Body of pancreas (tissue), 4 donors: ENCODE measurements at places on chromosomes 2 and 18.

GRCh38 chr2:5915881-5916310, 223.7 kb downstream of the SOX11 start:
- peak; percentile 41 for DNase-seq

GRCh38 chr2:134190807-134191203, 63.1 kb upstream of the MGAT5 start:
- no peak for DNase-seq

DNA sequence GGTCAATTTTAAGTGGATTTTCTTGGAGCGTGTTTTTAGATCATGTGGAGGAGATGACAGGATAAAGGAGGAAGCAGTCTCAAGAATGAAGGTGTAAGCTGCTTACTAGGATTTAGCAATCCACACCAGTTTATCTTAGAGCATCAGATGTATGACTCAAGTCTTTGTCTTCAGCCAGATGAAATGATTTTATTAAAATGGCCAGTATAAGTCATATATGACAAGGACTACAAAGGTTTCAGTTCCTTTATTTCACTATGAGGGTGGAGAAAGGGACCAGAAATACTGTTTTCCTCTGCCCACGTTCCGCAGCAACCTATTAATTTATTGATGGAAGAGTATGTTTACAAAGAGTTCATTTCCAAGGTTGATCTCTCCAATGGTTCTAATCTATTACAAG, 970.5 kb upstream of the SLC39A10 start:
- no peak for DNase-seq

DNA sequence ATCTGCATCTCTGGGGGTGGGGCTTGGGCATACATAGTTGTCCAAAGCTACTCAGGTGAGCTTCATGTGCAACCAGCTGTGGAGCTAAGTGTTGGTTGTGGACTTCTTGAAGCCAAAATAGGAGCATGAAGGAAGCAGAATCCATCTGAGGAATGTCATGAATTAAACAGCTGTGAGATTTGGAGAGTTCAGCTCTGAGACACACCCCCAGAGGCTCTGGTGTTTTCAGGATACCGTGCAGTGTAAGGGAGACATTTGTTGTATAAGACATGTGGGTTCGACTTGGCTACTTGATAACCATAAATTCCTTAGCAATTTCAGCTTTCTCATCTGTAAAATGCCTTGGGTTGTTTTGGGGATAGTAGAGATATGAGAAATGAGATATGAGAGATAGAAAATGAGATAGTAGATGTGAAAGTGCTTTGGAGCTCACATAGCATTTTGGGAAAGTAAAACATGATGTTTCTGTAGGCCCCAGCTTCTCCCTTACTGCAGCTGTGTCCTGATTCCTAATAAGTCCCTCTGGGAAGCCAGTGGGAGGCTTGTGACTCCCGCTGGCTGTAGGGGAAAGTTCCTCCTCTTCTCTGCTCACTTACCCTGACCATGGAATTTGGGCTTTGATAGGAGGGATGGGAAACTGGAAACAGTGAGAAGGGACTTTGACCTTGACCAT, 50.0 kb downstream of the DPYSL5 start:
- no peak for DNase-seq

DNA sequence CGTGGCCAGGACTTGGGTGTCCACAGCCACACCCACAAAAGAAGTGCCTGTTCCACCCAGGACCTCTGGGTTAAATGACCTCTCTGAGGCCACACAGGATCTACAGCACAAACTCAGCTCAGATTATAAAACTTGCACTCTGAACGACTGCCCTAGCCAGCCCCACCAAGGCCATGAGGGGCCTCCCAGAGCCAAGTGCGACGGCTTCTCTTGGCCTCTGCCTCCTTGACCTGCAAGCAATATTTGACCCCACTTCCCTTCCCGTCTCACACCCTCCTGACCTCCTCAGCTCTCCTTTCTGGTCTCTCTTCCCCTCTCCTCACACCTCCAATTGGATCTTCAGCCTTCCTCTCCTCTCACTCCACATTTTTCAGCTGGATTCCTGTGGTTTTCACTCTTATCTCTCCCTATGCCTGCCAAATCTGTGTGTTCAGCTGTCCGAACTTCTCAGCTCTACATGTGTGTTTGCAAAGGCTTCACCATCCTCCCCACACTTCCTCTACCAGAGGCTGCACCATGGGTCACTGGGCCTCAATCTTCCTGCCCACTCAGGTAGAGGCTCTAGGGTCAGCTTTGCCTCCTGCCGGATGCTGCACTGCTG, 25.3 kb upstream of the STEAP3 start:
- DNase-seq, result peak; percentile 37

DNA sequence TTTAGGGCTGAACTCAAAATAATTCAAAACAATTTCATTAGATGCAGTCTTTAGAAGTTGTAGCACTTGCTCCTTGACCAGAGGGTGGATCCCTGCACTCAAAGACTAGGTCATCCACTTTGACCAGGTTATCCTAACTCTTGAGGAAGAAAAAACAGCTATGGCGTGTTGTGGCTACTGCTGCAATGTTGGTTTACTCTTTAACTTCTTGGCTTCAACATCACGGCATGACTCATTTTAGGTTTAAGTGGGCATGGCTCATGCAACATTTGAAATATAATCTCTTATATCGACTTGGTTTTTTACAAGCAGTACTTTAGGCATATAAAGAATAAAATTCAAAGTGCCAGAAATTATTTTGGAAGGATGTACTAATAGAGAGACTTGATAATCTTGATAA, 35.4 kb downstream of the ANKRD29 start:
- no peak for DNase-seq

DNA sequence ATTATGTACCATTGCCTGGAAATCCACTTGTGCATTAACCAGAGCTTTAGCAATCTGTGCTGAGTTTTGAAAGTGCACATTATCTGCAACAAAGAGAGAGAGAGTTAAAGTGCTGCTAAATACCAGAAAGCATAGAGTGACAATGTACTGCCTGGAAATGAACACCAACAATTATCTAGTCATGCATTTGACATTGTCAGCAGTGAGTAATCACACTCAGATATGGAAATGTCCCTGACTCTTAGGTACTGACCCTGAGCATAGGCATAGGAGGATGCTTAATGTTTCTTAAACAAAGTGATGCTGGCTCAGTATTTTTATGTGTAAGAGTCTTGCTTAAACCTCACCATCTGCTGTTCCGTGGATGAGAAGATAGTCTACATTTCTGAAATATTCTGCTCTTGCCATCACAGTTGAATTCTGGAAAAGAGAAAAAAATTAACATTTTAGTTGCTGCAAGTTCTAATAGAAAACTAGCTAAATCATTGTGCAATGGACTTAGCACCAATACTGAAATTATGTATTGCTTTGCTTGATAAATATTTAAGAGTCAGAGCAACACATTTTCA, 20.8 kb upstream of the GCG start:
- no peak for DNase-seq

DNA sequence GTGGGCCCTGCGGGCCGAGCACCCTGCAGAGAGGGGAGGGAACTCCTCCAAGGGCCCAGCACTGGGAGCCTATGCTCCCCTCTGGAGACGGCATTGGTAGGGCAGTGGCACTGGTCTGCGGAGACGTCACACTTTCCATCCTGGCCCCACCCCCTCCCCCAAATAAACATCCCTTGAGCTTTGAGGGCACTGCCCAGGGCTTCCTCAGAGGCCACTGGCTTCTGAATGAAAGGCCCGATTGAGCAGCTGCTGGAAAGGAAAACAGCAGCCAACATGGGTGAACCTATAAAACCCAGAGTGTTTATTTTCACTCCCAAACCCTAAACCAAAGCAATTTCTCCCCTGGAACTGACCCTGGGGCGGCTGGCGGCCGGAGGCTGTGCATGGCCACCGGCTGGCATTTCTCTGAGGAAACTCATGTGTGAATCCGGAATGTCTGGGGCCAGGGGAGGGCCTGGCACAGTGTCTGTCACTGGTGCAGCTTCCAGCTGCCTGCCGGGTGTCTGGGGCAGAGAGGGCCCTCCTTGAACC, 138.9 kb downstream of the DYSF start:
- no peak for DNase-seq

DNA sequence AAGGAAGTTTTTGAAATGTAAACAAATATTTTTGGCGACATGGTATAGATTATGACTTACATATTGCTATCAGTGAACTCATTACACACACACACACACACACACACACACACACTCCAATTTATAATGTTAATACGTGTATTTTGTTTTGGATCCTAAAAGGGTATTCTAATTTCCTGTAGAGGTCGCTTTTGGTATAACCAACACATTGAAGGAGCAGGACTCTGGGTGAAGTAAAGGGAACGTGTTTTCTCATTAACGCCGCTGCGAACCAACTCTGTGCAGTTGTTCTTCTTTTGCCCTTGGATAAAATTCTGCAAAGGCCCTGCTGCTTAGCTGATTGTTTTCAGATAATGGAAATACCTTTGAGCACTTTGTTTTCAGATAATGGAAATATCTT, 190.4 kb downstream of the PMAIP1 start:
- no peak for DNase-seq

GRCh38 chr2:225074919-225075681, 32.8 kb upstream of the DOCK10 start:
- no peak for DNase-seq

DNA sequence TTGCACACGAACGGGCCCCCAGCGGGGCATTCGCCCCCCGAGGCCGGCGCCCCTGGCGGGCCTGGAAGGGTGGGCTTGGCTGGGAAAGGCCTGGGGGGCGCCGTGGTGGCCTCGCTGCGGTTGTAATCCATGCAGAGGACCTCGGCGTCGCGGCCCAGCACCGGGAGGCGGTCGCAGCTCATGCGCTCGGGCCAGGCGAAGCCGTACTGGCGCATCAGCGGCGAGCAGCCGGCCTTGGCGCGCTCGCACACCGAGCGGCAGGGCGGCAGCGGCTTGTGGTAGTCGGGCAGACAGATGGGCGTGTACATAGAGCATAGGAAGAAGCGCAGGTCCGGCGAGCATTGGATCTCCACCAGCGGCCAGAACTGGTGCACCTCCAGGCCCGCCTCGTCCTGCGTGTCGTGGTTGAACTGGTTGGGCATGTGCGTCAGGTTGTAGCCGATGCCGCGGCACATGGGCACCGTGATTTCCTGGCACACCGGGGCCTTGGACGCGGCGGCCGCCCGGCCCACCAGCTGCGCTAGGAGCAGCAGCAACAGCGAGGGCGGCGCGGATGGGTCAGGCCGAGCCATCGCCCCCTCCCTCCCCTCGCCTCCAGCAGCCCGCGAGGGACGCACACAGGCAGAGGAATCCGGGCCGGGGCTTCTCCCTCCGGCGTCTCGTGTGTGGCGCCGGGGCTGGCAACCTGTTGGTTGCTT, 1.4 kb downstream of the FZD5 start:
- DNase-seq, result peak; percentile 65

GRCh38 chr2:54568876-54569321, 112.8 kb downstream of the SPTBN1 start:
- DNase-seq, result peak; percentile 73

GRCh38 chr2:226911932-226912331, 76.1 kb downstream of the RHBDD1 start:
- DNase-seq, result no peak

DNA sequence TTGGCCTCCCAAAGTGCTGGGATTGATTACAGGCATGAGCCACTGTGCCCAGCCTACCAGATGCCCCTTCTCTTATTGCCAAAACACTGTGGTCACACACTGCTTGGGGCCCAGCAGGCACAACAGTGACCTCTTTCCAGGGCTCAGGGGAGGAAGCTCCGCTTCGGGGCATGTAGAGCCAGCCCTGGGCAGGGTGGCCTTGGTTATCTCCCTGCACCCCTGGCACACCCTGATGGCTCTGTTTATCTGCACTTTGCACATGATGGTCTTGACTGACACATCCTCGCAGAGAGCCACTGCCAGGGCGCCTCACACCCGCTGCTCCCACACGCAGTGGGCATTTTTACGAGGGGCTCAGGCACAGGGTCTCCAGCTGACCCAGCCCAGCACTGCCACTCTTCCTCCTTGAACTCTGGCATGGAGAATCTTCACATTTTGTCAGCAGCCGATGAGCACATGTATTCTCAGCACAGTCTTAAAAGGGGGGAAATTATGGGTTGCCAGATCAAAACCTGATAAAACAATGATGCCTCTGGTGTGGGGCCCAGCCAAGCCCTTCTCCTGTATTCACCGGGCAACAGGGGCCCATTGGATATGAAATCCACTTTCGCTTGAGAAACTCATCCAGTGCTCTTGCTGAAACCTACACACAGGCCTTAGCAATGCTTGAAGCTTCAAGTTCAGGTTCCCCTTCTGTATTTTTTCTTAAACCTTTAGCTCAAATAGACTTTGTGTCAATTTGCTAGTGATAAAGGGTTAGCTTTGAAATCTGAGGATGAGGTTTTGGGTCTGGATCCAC, 5.9 kb downstream of the GYPC start:
- DNase-seq, result no peak

DNA sequence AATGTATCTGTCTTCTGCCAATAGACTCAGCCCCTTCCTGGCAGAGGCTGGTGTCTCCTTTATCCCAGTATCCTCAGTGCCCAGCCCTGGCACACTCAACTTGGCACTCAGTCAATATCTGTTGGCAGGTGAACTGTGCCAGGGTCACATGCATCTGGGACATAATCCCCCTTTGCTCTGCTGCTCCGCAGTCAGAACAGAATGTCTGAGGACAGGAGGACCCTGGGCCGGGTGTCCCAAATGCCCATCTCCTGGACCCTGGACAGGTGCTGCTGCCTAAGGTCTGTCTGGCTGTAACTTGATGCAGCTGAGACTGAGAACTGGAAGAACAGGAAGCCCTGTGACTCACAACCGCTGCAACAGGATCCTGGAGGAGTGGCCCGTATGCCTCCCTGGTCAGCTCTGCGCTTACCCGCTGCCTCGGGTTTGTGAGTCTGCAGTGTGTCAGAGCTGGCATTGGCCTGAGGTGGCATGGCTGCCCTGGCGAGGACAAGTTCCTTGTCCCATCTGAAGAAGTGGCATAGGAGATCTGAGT, 11.4 kb downstream of the HK2 start:
- peak; percentile 89 for DNase-seq

DNA sequence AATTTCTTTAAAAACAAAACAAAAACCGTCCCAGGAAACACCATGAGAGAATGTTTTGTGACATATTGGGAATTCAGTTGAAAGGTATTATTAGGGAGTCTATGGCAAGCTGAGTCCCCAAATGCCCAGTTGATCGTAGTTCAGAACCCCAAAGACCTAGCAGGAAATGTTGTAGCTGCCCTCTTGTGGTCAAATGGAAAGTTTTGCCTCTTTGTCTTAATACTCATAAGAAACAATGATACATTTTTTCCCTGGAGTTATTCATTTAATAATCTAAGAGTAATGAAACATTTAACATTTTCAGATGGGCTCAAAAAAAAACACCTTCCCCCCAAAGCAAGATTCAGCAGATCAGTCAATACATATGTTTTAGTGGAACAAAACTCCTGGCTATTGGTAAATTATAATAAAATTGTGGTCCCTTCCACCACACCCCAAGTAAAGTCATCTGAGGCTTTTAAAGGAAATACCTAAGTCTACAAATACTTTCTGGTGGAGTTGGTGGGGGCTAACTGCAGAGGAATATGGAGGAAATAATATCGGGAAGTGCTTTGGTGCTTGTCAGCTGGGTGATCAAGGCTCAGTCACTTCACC, 37.8 kb upstream of the EFEMP1 start:
- peak; percentile 47 for DNase-seq
